Activated T-cell treated with anti-CD3 and anti-CD28 coated beads for 1 hour (primary cell): ENCODE measurements at places on chromosomes 3 and 15.

GRCh38 chr3:120144267-120144666 lies 50.0 kb upstream of the GSK3B start:
- DNase-seq: no peak

DNA sequence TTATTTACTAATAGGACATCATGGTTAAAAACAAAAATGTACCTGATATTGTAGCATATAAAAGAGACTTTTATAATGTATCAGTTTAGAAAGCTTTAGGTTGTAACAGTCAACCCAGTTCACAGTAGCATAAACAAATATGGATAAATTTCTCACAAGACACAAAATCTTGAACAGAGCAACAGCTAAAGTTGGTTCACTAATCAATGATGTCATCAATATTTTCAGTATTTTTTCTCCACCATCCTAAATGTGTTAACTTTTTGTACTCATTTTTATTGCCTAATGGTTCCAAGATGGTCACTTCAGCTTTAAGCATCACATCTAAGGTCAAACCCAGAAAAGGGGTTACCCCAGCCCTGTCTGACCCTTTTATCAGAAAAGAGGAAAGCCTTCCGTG lies 21.2 kb upstream of the NRG4 start:
- DNase-seq: no peak

- no peak for DNase-seq
These were observed 84.7 kb downstream of the SEC22A start for GRCh38 chr3:123286308-123287023.

- DNase-seq: no peak
These were observed 79.6 kb upstream of the C3orf49 start for GRCh38 chr3:63739474-63739873.

- DNase-seq: no peak
These were observed 7.9 kb downstream of the RBP2 start for GRCh38 chr3:139468399-139468798.

DNA sequence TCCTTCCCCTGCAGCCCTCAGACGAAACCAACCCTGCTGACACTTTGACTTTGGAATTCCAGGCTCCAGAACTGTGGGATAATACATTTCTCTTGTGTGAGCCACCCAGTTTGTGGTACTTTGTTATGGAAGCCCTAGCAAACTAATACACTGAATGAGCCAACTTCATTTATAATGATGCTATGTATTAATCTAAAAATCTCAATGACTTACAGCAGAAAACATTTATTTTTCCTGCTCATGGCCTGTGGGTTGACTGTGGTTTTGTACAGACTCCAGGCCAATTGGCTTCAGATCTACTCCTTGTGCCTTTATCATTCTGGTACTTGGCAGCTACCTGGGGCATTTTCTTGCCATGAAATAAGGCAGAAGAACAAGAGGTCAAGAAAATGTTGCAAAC lies 152.4 kb downstream of the EBLN2 start:
- no peak for DNase-seq

DNA sequence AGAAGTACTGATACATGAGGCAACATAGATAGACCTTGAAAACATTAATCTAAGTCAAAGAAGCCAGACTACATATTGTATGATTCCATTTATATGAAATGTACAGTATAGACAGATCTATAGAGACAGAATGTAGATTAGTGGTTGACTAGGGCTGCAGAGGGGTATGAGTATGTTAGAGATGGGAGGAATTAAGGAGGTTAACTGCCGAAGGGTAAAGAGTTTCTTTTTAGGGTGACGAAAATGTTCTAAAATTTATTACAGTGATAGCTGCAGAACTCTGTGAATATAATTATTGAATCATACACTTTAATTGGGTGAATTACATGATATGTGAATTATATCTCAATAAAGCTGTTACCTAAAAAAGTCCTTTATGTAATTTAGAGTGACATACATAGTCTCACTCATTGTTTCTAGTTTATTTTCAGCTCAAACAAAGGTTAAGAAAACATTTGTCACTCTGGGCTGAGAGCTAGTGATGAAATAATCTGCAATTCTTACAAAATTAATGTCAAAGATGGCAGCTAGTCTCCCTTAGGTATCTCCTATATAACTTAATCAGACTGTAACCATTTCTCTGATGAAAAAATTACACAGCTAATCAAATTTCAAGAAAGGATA lies 61.4 kb downstream of the DENND4A start:
- DNase-seq: no peak
